Uterine smooth muscle cell (primary cell): ENCODE measurements at places on chromosomes 2 and 18. TPM values are rescaled to one million over a fixed set of nuclear protein-coding genes. Genes with fewer than 3 reads are reported as not detected.

The CFAP65 gene
- total RNA-seq, result not detected in 2 replicates

The RESP18 gene
- not detected in 2 replicates for total RNA-seq

The MAP3K19 gene
- not detected in 2 replicates for total RNA-seq

The ICOS gene
- total RNA-seq, result not detected in 2 replicates
